ENCODE measurements at places on chromosomes 3 and 15. TPM values are rescaled to one million over a fixed set of nuclear protein-coding genes. Genes with fewer than 3 reads are reported as not detected.
A peak's percentile ranks its signal among the peaks of the same experiment; 100 is the strongest.

RGMA gene
- 6.1 TPM for total RNA-seq

ONECUT1 gene
- total RNA-seq, result not detected

DNA sequence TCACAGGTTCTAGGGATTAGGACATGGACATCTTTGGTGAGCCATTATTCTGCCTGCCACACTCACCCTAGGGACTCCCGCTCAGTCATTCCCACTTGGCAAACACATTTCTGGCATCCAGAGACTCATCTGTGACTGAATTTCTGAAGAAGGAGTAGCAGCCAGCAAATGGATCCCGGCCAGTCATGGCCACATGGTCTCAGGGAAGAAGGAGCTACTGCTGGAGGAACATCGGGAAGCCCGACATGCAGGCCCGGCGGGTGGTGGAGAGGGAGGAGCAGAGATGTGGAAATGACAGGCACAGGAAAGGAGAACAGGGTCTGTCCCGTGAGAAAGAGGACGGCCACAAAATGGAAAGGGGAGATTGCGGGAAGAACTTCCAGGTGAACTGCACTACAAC is 65.4 kb downstream of the SEMA5B start:
- no peak for DNase-seq

GRCh38 chr3:36379872-36380220 is 458 bp upstream of the STAC start:
- no peak for DNase-seq

GRCh38 chr3:66863205-66864111 is 134.6 kb upstream of the KBTBD8 start:
- no peak for DNase-seq

DNA sequence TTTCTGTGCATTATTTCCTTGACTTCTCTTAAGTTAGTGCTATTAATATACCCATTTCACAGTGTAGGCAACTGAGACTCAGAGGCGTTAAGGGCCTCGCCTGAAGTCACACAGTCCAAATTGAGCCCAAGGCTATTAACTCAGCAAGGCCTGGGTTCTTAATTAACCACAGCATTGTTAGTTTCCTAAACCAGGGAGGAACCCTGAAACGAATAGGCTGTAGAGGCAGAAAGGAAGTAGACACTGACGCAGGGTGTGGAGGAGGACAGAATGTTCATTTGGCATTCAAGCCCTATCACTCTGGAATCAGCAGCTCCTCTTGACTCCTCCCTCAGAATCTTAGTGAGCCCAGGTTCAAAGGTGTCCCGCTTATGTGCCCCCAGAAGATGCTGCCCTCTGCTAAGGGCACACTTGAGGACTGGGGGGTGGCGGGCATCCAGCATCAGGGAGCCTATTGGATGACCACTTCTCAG is 13.9 kb downstream of the ARHGEF3 start:
- no peak for DNase-seq

- no peak for DNase-seq
Measured at GRCh38 chr15:47312161-47312560, 405.1 kb upstream of the SEMA6D start.

GRCh38 chr3:69731080-69731479 is 8.2 kb upstream of the MITF start:
- no peak for DNase-seq

DNA sequence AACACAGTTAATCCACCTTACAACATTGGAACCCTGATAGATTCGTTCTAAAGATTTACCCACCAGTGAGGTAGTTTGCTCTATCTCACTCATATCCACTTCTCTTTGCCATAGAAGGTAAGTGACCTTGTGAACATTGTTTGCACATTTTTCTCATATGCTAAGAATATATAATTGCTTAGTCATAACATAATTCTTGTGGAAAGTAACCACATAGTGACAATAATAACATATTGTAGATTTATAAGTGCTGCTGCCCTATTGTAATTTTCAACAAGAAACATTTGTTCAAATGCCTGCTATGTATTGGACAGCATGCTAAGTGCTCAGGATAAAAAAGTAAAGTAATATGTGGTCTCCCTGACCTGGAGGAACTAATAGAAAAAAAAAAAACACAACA is 554.2 kb upstream of the KCNMB2 start:
- no peak for DNase-seq

GRCh38 chr3:134486577-134487041 is 752 bp downstream of the CEP63 start:
- DNase-seq, result peak; percentile 27

DNA sequence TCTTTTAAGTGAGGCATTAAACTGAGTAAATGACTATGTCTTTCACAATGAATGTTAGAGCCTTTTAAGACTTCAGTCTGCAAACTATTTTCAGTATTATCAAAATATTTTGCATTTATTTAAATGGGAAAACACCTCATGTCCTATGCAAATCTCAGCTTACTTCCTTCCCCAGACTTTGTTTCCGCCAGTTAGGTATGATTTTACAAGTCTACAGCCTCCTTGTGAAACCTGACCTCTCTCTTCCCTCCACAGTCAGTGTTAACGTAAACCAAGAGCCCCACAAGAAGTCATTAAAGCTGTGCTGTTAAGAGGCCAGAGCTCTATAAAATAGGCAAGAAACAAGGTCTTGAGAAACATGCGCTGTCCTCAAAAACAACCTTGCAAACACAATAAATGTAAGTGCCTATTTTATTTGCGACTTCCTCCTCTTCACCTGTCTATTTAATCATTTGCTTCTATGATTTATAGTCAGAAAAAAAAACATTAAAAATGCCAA is 48.3 kb downstream of the PRTG start:
- DNase-seq, result no peak

DNA sequence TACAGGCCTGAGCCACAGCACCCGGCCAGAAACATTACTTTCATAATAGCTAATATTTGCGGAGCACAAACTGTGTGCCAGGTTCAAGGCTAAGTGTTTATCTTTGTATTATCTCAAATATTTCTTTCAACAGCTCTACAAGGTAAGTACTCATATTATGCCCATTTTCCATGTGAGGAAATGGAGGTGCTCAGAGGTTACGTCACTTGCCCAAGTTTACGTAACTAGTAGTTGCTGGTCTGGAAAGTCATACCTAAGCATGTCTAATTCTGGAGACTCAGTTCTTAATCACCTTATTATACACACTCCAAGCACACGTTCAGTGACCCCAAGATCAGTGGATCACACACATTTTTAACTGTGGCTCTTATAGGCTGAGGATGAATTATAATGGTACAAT is 177.5 kb downstream of the OXSM start:
- DNase-seq, result no peak

- no peak for DNase-seq
Measured at GRCh38 chr3:59482684-59483083, 432.9 kb upstream of the CFAP20DC start.

DNA sequence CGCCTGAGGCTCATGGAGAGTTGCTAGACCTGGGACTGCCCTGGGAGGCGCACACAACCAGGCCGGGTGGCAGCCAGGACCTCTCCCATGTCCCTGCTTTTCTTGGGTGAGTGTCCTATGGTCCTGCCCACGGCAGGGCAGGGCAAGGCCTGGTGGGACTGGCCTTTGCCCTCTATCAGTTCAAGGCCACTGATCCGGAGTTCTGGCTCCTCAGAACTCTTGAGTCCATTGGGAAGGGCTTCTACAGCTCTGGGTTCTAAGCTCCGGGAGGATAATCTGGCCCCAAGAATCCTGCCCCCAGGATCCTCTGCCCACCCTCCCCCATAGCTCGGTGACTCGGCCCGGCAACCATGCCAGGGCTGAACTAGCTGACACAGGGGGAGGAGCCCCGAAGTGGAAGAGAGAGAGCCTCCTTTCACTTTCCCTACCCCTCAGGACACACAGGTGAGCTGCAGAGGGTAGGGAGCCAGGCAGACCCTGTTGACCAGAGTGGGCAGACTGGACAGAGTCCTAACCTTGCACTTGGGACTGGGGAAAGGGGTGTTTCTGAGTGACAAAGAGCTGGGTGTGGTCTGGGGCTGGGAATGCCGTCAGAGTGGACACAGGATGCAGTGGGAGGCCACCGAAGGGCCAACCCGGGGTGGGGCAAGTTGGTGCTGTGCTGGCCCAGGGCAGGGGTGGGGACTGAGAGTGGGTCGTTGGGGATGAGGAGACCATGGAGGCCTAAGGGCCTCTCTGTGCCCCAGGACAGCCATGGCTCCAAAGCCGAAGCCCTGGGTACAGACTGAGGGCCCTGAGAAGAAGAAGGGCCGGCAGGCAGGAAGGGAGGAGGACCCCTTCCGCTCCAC is 664 bp downstream of the PARP3 start:
- no peak for DNase-seq

DNA sequence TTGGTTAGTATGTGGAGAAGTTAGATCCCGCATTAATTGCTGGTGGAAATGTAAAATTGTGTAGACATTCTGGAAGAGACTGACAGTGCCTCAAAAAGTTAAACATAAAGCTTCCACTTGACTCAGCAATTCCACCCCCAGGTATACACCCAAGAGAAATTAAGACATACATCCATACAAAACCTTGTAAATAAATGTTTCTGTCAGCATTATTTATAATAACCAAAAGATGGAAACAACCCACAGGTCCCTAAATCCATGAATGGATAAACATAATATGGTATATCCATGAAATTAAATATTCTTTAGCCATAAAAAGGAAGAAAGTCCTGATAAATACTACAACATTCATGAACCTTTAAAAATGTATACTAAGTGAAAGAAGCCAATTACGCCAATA is 817.4 kb downstream of the NTRK3 start:
- DNase-seq, result no peak

Data from frontal cortex (tissue), 4 donors.